ENCODE measurements at places on chromosomes 6 and 20. TPM values are rescaled to one million over a fixed set of nuclear protein-coding genes. Genes with fewer than 3 reads are reported as not detected.

- no peaks in the 10 kb centered on the region for H3K27me3 ChIP-seq
- no peak overlapping the region for H3K27ac ChIP-seq
- H3K36me3 ChIP-seq: no peaks in the 10 kb centered on the region
- H3K4me1 ChIP-seq: no peaks in the 10 kb centered on the region
- no peak overlapping the region for H3K4me3 ChIP-seq
Measured at GRCh38 chr20:23145281-23145700, 59.2 kb upstream of the CD93 start.

Gene C6orf58
- 0.24 TPM for total RNA-seq

GRCh38 chr6:21751608-21752007 is 158.1 kb downstream of the SOX4 start:
- no peak overlapping the region for H3K4me3 ChIP-seq
- H3K27ac ChIP-seq: no peak overlapping the region
- H3K36me3 ChIP-seq: no peaks in the 10 kb centered on the region
- no peak for DNase-seq

DNA sequence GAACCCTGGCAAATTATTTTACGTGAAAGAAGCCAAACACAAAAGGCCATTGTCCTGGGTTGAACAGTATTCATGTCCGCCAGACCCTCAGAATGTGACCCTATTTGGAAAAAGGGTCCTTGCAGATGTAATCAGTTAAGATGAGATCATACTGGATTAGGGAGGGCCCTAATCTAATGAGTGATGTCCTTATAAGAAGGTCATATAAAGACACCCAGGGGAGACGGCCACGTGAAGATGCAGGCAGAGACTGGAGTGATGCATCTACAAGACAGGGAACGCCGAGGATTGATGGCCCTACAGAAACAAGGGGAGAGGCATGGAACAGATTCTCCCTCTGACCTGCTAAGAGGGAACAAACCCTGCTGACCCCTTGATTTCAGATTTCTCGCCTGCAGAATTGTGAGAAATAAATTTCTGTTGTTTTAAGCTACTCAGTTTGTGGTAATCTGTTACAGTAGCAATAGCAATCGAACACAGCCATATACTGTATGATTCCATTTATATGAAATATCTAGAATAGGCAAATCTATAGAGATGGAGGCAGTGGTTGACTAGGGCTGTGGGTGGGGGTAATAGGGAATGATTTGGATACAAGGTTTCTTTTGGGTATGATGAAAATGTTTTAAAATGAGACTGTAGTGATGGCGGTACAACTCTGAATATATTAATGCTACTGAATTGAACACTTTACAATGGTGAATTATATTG is 132.9 kb upstream of the NUP153 start:
- H3K4me3 ChIP-seq: no peak overlapping the region
- H3K27me3 ChIP-seq: no peaks in the 10 kb centered on the region
- no peaks in the 10 kb centered on the region for H3K36me3 ChIP-seq
- DNase-seq: no peak

DNA sequence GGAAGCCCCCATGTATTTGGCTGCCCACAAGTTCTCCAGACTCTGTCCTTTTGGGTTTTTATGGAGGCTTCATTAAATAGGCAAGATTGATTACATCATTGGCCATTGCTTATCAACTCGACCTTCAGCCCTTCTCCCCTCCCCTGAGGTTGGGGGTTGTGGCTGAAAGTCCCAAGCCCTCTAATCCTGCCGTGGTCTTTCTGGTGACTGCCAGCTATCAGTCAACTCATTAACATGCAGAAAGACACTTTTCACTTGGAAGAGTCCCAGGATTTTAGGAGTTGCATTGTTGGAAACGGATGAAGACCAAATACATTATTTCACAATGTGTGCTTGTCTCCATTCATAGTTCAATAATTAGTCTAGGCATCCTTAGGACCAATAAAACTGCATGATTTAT is 9.5 kb downstream of the CDC5L start:
- peaks cover 25% of the 10 kb centered on the region for H3K36me3 ChIP-seq
- no peak overlapping the region for H3K4me3 ChIP-seq
- H3K4me1 ChIP-seq: peaks cover 4% of the 10 kb centered on the region

DNA sequence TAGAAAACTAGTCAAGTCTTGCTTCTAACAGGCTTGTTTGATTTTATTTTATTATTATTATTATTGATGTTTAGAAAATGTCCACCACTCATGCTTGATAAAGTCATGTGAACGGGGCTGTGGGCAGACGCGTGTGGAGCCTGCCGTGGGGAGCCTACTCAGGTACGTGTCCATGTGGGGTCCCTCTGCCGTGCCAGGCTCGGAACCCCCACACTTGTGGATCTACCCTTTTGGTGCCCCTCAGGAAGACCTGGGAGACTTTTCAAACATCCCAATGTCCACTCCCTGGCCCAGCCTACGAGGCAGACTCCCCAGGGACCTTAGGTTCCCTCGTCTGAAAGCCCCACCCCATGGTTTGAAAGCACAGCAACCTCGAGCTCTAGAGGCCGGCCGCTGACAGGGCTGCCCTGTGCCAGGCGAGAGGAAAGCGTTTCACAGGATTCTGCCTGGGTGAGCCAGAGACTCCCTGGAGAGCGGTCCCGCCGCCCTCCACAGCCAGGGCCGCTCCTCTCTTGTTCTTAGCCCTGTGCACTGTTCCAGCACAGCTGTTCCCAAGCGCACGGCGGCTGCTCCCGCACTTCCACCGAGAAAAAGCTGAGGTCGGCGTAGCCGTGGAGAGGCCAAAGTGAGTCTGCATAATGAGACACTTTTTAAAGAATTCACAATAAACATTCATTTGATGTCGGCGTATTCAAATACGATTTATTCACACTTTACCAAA is 249.7 kb downstream of the TTLL2 start:
- H3K4me3 ChIP-seq: no peak overlapping the region
- no peaks in the 10 kb centered on the region for H3K36me3 ChIP-seq
- H3K4me1 ChIP-seq: no peaks in the 10 kb centered on the region
- DNase-seq: no peak
- no peak overlapping the region for H3K27ac ChIP-seq

DNA sequence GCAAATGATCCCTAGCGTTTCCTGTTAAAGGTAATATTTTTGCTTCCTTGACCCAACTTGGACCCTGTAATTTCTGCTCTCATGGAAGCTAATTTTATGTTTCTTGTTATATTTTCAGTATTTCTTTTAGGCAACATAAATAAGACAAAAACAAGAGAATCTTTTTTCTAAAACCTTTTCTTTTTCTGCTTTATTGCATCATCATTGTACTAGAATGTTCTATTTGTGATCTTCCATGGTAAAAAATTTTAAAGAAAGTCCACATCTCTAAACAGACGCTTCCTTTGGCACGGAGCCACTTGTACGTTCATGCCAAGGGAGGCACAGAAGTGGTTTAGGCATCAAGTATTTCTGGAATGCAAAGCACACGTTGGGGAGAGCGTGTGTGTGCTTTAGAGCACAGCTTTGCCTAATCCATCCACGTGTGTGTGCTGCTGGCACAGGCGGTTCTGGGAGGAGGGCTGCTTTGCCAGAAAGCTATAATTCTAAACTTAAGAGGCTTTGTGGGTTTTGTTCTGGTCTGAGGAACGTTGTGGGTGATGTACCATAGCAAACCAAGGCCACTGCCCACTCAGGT is 98.3 kb downstream of the SASH1 start:
- H3K27me3 ChIP-seq: no peaks in the 10 kb centered on the region
- peak overlapping the region; percentile 7 for H3K27ac ChIP-seq
- no peak for DNase-seq
- no peaks in the 10 kb centered on the region for H3K36me3 ChIP-seq
- no peak overlapping the region for H3K4me3 ChIP-seq
- no peaks in the 10 kb centered on the region for H3K4me1 ChIP-seq

GRCh38 chr6:15044146-15044882 is 201.6 kb upstream of the JARID2 start:
- H3K4me3 ChIP-seq: no peak overlapping the region
- no peaks in the 10 kb centered on the region for H3K4me1 ChIP-seq
- no peaks in the 10 kb centered on the region for H3K27me3 ChIP-seq
- no peak for DNase-seq

GRCh38 chr6:159095616-159096015 is 50.8 kb upstream of the TAGAP start:
- no peaks in the 10 kb centered on the region for H3K27me3 ChIP-seq
- no peak overlapping the region for H3K27ac ChIP-seq
- no peak overlapping the region for H3K4me3 ChIP-seq
- no peaks in the 10 kb centered on the region for H3K4me1 ChIP-seq
- no peak for DNase-seq

Gene GHRH
- total RNA-seq: not detected

- DNase-seq: no peak
- H3K4me1 ChIP-seq: peaks cover 24% of the 10 kb centered on the region
- H3K4me3 ChIP-seq: no peak overlapping the region
- H3K27ac ChIP-seq: no peak overlapping the region
- H3K27me3 ChIP-seq: no peaks in the 10 kb centered on the region
Measured at GRCh38 chr6:13421425-13422059, 65.9 kb downstream of the GFOD1 start.

GRCh38 chr20:12581644-12582289 is 427.0 kb upstream of the SPTLC3 start:
- no peaks in the 10 kb centered on the region for H3K36me3 ChIP-seq
- peak overlapping the region; percentile 58 for H3K27ac ChIP-seq
- DNase-seq: peak; percentile 15
- peaks cover 8% of the 10 kb centered on the region for H3K4me1 ChIP-seq
- no peak overlapping the region for H3K4me3 ChIP-seq

DNA sequence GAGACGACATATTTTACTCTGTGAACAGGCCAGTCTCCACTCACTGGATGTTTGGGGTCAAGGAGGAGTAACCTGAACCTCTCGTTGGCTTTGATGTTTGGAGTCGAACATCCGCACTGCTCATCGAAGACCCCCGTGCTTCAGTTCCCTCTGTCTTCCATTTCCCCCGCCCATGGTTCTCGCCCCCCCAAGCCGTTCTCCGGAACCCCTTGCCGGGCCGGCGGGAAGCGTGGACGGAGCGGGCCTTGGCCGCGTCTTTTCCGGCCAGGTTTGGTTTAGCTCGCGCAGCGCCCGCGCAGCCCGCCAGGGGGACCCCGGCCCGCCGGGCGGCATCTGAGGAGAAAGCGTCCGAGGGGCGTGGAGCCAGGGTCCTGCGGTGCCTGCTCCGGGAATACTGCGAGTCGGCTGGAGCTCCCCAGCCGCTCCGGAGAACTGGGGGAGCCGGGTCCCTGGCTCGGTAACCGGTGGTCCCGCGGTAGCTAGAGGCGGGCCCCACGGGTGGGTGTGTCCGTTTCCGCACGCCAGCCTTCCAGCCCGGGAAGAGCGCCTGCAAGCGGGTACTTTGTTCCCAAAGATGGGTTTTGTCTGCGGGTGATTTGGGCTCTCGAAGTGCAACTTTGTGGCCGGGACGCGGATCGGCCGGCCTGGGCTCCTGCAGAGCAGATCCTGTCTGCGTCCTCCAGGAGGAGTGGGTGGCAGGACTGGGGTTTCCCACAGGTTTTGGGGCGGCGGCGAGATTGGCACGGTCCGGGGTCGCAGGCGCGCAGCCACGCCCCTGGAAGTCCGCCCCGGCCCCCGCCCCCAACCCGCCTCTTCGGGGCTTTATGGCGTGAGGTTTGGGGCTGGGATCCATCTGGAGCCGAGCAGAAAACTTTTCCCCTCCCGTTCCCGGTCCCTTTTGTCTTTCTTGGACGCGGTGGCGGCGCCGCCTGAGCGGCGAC is at the start of gene TMEM200A:
Gene TMEM200A, plus strand, starts transcription at position 852 of the 941 bp plus-strand sequence. CDS start 74,406 bp downstream, outside the sequence.
- H3K36me3 ChIP-seq: no peaks in the 10 kb centered on the region
- H3K4me1 ChIP-seq: no peaks in the 10 kb centered on the region
- H3K27me3 ChIP-seq: no peaks in the 10 kb centered on the region
- peak; percentile 15 for DNase-seq
- peak within 1 kb of the TSS; percentile 60 for H3K4me3 ChIP-seq
- H3K27ac ChIP-seq: no peak within 1 kb of the TSS

Gene HCK
- 3.2 TPM for total RNA-seq

GRCh38 chr6:170088582-170088955 is 202.3 kb downstream of the DLL1 start:
- H3K27me3 ChIP-seq: no peaks in the 10 kb centered on the region
- H3K4me1 ChIP-seq: no peaks in the 10 kb centered on the region
- no peak overlapping the region for H3K27ac ChIP-seq

DNA sequence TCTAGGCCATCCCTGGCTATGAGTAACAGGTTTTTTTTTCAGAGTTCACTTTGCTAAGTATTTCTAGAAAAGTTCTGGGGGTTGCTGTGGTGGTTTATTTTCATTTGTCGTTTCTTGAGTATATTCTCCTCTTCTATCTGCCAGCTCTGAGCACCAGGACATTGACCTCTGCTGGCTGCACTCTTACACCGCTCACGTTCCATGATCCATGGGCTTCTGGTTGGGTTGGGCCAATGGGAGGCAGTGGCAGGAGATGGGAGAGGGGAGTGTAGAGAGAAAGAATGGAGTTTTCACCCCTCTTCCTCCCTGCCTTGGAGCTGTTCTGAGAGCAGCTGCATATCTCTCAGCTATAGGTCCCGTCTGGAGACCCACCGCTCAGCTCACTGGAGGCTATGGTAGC is 161.0 kb upstream of the ATXN1 start:
- DNase-seq: no peak
- H3K4me3 ChIP-seq: no peak overlapping the region
- H3K4me1 ChIP-seq: no peaks in the 10 kb centered on the region
- H3K27ac ChIP-seq: no peak overlapping the region

DNA sequence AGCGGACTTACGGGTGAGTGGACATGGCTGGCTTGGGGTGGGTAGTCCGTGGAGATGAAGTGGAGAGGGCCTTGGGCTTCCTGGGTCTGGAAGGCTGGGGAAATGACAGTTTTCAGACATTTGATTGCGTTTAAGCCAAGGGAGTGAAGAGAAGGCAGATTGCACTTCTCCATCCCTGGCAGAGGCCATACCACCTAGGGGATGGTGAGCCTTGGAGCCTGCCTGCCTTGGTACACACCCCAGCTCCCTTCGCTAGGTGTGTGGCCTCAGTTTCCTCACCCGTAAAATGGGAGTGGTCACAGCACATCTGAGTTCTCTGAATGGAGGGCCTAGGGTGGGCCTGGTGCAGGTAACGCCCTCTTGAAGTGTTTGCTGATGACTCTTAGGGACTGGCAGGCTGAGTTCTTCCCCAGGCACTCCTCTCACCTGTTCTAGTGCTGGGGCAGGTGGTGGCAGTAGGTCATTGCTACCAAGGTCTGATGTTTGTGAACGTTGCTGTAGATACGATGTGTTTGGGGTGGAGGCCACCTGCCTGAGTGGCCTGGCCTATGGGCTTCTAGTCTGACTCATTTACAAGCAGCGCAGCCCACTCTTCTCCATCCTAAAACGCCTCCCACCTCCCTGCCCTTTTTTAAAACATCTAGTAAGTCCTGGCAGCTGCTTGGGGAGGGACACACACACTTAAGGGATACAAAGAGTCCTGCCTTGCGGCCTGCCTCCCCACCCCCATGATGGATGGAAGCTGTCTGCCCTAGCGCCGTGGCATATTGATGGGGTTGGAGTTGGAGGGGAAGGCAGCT is 2.3 kb downstream of the RBM38 start:
- H3K4me1 ChIP-seq: peaks cover 7% of the 10 kb centered on the region
- DNase-seq: peak; percentile 20
- H3K27ac ChIP-seq: no peak overlapping the region
- no peaks in the 10 kb centered on the region for H3K36me3 ChIP-seq
- no peaks in the 10 kb centered on the region for H3K27me3 ChIP-seq

- H3K4me3 ChIP-seq: no peak overlapping the region
- no peak for DNase-seq
- H3K4me1 ChIP-seq: peaks cover 7% of the 10 kb centered on the region
- H3K27ac ChIP-seq: no peak overlapping the region
Measured at GRCh38 chr20:37991157-37991866, 41.9 kb downstream of the TTI1 start.

Gene SNPH
- 2.4 TPM for total RNA-seq

Data from pancreas (tissue), 10 donors.